Activated CD8-positive, alpha-beta T cell treated with anti-CD3 and anti-CD28 coated beads, Interleukin-2, amount 10 ng/mL, durations not matched to agents 7 days and 5 days (primary cell): ENCODE measurements at places on chromosomes 1 and 21. TPM values are rescaled to one million over a fixed set of nuclear protein-coding genes. Genes with fewer than 3 reads are reported as not detected.
A peak's percentile ranks its signal among the peaks of the same experiment; 100 is the strongest.

DNA sequence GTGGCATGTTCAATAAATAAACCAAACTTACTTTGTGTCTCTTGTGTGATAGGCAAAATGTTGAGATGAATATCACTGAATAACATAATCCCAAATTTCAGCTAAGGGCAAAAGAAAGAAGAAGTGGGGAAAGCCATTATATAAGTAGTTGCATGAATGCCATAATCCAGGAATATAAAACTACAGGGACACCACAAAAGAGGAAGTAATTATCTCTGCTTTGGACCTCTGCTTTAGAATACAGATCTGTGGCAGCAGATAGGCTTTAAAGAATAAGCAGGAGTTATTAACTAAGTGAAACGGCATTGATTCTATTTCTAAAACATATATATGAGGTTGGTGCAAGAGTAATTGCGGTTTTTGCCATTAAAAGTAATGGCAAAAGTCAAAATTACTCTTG lies 288.5 kb upstream of the SNX7 start:
- no peak overlapping the region for H3K27ac ChIP-seq
- no peak for DNase-seq
- no peaks in the 10 kb centered on the region for H3K36me3 ChIP-seq
- peaks cover 14% of the 10 kb centered on the region for H3K27me3 ChIP-seq

Gene SPOCD1
- total RNA-seq = not detected

GRCh38 chr1:45762291-45762690 lies 11.8 kb upstream of the IPP start:
- H3K4me3 ChIP-seq = no peak overlapping the region
- no peak for DNase-seq
- peaks cover 12% of the 10 kb centered on the region for H3K27me3 ChIP-seq
- no peaks in the 10 kb centered on the region for H3K4me1 ChIP-seq

DNA sequence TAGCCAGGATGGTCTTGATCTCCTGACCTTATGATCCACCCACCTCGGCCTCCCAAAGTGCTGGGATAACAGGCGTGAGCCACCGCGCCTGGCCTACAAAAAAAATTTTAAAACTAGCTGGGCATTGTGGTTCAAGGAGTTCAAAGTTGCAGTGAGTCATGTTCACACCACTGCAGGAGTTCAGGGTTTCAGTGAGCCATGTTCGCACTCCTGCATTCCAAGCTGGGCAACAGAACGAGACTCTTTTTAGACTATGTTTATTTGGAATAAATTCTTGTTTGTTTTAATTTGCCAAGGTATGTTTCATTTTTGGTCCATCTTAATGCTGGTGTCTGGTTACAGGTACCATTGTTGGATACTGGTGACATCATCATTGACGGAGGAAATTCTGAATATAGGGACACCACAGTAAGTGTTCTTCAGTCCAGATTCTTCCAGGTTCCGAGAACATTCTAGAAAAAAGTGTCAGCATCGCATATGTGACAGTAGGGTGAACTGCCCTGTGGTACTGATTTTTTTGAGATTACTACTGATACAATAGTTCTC lies 3.9 kb downstream of the PGD start:
- no peak overlapping the region for H3K27ac ChIP-seq
- no peaks in the 10 kb centered on the region for H3K27me3 ChIP-seq
- no peak overlapping the region for H3K4me3 ChIP-seq
- H3K4me1 ChIP-seq = peaks cover 30% of the 10 kb centered on the region
- H3K36me3 ChIP-seq = peaks cover 44% of the 10 kb centered on the region

- H3K4me3 ChIP-seq = no peak overlapping the region
- DNase-seq = no peak
- peaks cover 10% of the 10 kb centered on the region for H3K4me1 ChIP-seq
These were observed 20.5 kb downstream of the ELAPOR1 start for GRCh38 chr1:109134423-109134822.

- peaks cover 69% of the 10 kb centered on the region for H3K36me3 ChIP-seq
- no peaks in the 10 kb centered on the region for H3K27me3 ChIP-seq
- H3K4me3 ChIP-seq = no peak overlapping the region
- H3K4me1 ChIP-seq = peaks cover 49% of the 10 kb centered on the region
- no peak overlapping the region for H3K27ac ChIP-seq
- DNase-seq = peak; percentile 45
These were observed 52.9 kb downstream of the MRPS6 start for GRCh38 chr21:34126269-34126668.

GRCh38 chr1:156126630-156127534 lies 12.4 kb downstream of the LMNA start:
- peak overlapping the region; percentile 79 for H3K27ac ChIP-seq
- peak overlapping the region; percentile 28 for H3K4me3 ChIP-seq
- no peaks in the 10 kb centered on the region for H3K36me3 ChIP-seq
- peaks cover 20% of the 10 kb centered on the region for H3K27me3 ChIP-seq
- DNase-seq = peak; percentile 90

GRCh38 chr1:40133312-40133665 lies 27.9 kb upstream of the RLF start:
- H3K4me3 ChIP-seq = no peak overlapping the region
- peaks cover 12% of the 10 kb centered on the region for H3K27me3 ChIP-seq
- no peak for DNase-seq
- peaks cover 2% of the 10 kb centered on the region for H3K4me1 ChIP-seq
- no peak overlapping the region for H3K27ac ChIP-seq

GRCh38 chr1:32181563-32181962 lies 2.1 kb downstream of the TXLNA start:
- no peaks in the 10 kb centered on the region for H3K27me3 ChIP-seq

- H3K4me3 ChIP-seq = no peak overlapping the region
- peaks cover 4% of the 10 kb centered on the region for H3K4me1 ChIP-seq
- peaks cover 22% of the 10 kb centered on the region for H3K36me3 ChIP-seq
- no peak overlapping the region for H3K27ac ChIP-seq
- DNase-seq = no peak
These were observed 14.7 kb downstream of the BEND5 start for GRCh38 chr1:48761986-48762385.

Gene E2F2
- total RNA-seq = 75.0 TPM

GRCh38 chr1:6234502-6235295 lies 1.1 kb downstream of the ICMT start:
- H3K4me1 ChIP-seq = peaks cover 26% of the 10 kb centered on the region
- no peak for DNase-seq
- peak overlapping the region; percentile 91 for H3K4me3 ChIP-seq
- H3K27me3 ChIP-seq = peaks cover 8% of the 10 kb centered on the region
